ENCODE measurements at places on chromosomes 5 and 9.

- DNase-seq = no peak
These were observed 55.8 kb upstream of the CDH6 start for GRCh38 chr5:31137676-31138075.

DNA sequence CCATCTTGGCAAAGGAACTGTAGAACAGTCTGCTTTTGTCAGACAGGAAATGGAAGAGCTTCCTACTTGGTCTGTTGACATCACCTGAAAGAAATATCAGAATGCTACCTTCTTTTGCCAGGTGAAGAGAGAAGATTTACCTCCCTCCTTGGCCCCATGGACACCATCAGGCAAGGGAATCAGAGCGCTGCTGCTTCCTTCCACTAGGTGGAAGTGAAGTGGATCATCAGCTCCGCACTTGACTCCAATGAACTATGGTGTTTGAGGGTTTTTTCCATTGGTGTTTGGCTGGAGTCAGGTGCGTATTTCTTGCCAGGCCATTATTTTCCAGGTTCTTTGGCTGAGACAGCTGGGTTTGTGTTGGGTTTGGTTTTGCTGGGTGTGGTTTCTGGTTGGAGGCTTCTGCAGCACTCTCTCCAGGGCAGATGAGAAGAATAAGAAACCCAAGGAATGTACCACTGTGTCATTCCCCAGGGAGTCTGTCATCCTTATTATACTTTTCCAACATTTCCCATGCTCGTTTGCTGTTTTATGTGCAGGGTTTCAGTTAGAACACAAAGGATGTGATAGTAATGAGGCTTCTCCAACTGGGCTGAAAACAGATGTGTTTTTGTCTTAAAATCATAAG is 12.4 kb downstream of the SPATA31E1 start:
- DNase-seq = no peak

- DNase-seq = no peak
These were observed 28.1 kb downstream of the ARHGAP26 start for GRCh38 chr5:142798099-142798770.

DNA sequence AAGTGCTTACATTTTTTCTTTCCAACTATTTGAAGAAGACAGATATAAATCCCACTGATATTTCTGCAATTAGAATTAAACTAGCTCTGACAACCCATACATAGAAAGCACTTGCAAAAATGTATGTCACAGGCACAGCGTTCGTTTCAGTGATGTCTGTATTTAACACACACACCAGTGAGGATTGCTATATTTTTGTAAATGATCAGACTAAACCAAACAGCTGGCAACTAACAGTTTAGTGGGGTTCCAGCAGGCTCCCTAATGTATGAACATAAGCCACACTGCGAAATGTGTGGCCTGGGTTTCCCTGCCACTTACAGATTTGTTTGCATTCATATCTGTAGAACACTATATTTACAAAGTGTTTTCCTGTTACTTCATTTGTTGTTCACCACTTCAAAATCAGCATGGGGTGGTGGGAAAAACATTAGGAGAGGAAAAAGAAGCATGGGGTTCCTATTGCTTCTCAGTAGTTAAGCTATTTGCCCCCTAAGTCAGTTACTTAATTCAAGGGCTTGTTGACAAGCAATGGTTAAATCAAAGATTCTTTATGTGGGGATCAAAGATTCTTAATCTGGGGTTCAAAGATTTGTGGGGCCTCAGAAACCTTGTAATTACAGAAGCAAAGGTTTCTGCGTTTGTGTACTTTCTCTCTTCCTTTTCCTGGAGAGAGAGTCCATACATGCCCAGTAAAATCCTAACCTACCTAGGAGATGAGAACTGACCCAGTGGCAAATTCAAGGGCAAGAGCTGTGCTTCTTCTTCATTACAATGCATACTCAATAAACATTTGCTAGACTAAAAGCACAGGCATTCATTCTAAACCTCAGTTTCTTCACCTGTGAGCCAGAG is 27.1 kb downstream of the ZNF608 start:
- no peak for DNase-seq

- no peak for DNase-seq
These were observed 154.1 kb upstream of the TUT7 start for GRCh38 chr9:86508208-86508903.

DNA sequence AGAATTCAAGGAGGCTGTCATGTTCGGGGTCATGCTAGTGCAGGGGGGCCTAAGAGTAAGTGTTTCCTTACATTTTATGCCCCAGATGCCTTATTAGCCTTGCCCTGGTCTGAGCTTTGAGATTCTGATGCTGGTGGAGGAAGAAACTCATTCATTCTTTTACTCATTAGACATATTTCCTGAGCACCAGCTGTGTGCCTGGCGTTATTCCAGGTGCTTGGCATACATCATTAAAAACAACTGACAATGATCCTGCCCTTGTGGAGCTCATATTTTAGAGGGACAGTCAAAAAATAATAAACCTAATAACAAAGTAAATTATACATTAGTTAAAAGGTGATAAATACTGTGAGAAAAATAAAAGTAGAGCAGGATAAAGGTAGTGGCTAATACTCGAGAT is 138.9 kb upstream of the SGCD start:
- DNase-seq = no peak

DNA sequence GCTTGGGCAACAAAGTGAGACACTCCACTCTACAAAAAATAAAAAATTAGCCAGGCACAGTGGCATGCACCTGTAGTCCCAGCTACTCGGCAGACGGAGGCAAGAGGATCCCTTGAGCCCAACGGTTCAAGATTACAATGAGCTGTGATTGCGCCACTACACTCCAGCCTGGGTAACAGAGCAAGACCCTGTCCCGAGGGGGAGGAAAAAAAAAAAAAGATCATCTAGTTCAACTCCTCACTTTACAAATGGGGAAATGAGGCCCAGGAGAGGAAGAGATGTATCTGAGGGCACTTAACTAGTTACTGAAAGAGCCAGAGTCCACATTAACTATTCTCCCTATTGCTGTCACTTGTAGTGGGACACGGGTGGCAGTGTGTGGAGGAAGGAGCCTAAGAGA is 13.8 kb downstream of the PDCL start:
- no peak for DNase-seq

DNA sequence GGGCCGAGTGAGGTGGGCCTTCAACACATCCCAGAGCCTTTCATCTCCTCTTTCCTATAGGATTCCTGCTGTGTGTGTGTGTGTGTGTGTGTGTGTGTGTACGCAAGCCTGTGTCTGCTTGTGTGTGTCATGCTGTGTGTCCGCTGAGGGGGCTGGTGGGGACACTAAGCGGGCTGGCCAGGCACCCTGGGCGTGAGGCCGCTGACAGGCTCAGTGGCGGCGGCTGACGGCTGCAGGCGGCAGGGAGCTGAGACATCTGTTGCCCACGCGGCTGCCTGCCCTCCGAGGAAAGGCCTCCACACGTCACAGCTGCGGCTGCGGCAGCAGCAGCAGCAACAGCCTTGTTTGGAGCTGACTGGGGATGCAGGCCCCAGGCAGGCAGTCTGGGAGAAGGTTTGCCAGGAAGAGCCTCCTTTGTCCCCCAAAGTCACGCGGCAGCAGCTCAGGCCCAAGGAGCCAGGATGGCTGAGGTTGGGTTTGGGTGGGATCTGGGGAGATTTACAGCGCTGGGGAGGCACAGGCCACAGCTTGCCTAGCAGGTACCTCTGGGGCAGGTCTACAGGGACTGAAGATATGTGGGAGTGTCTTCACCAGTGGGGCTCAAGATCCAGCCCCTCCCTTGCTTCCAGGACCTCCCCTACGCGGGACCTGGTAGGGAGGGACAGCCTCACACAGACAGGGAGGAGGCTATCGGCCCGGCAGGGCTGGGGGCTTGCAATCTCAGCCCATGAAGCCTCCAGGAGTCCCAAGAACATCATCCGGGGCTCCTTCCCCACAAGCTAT is 1.8 kb downstream of the PDLIM4 start:
- peak; percentile 92 for DNase-seq

- no peak for DNase-seq
These were observed 811.0 kb upstream of the GRAMD2B start for GRCh38 chr5:125612181-125612721.

DNA sequence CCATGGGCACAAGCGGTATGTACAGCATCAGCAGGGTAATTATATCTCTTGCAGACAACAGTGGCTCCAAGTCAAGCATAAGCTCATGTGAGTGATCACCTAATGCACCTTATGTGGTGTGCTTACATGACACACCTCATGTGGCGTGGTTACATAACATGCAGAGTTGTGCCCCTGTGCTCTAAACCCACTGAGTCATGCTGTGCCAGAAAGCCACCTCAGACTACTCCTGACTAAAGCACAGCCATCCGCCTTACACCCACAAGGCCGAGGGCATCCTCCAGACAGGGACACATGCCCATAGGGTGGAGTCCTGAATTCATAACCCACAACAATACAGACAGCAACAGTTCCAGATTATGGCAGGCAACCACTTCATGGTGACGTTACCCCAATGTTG is 163.7 kb upstream of the SLC30A5 start:
- DNase-seq = no peak

GRCh38 chr5:138910546-138911185 is 35.5 kb upstream of the LRRTM2 start:
- DNase-seq = peak; percentile 40

DNA sequence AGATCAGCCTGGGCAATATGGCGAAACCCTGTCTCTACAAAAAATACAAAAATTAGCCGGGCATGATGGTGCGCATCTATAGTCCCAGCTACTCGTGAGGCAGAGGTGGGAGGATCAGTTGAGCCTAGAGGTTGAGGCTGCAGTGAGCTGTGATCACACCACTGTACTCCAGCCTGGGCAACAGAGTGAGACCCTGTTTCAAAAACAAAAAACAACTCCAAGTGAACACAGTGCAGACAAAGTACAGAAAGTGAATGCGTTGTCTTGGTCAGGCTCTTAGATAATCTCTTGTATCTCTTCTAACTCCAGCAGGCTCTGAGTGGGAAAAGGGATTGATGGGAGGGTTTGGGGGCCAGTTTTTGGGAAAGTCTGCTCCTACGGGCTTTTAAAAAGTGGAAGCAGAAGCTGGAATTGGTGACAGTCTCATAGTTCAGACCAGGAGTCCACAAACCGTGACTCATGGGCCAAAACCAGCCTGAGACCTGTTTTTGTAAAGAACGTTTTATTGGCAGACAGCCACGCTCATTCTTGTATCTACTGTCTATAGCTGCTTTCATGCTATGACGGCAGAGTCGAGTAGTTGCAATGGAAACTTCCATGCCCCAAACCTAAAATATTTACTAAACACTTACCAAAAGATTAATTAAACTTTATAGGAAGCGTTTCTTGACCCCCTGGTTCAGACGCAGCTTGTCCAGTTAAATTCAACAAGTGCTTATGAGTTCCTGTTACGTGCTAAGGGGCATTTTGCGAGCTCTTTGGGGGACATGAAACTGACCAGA is 32.9 kb downstream of the NDST1 start:
- peak; percentile 96 for DNase-seq

- no peak for DNase-seq
These were observed 519 bp downstream of the EXOC3 start for GRCh38 chr5:443239-444151.

DNA sequence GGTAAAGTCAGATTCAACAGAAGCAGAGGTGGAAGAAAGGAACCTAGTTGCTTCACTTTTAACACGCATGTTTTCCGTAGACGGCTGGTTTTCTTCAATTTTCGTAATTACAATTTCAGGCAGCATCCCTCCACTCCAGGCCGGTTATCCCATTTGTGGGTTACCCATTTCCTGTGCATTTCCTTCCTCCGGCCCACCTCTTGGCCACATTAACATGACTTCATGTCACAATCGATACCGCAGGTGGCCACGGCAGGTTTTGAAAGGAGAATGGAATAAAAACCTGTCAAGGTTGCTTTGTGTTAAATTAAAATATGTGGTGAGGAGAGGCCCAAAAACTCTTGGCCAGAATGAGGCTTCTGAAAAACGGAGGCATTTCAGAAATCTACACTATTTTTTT is 130.2 kb downstream of the PCSK5 start:
- no peak for DNase-seq

GRCh38 chr9:93585259-93585658 is 8.9 kb downstream of the PHF2 start:
- no peak for DNase-seq

GRCh38 chr5:140355546-140355945 is 4.4 kb upstream of the SLC4A9 start:
- no peak for DNase-seq

- no peak for DNase-seq
These were observed 7.2 kb downstream of the CYFIP2 start for GRCh38 chr5:157273131-157273556.

- peak; percentile 65 for DNase-seq
These were observed 63.1 kb downstream of the CXXC5 start for GRCh38 chr5:139711067-139711905.

DNA sequence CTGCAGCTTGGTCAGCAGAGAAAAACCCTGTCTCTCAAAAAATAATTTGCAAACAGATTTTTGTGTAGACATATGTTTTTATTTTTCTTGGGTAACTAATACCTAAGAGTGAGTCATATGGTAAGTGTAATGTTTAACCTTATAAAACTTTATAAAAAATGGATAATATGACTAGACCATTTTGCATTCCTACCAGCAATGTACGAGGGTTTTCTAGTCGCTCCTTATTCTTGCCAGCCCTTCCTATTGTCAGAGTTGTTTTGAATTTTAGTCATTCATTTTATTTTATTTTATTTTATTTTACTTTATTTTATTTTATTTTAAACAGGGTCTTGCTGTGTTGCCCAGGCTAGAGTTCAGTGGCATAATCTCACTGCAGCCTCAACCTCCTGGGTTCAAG is 37.8 kb downstream of the RABGAP1 start:
- no peak for DNase-seq

DNA sequence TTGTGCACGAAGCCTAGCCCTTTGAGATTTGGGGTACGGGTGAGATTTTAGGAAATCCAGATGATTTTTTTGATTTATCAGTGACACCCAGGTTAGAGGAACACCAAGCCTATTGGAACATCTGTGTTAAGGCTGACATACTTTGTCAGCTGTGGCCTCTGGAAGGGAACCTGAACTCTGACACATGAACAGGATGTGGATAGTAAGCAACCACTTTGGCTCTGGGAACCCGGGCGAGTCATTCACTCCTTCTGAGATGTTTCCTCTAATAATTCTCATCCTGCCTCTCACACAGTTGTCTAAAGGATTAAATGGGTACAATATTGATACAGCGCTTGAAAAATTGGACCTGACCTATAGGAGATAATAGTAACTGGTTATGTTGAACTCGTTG is 67.8 kb downstream of the FGF1 start:
- DNase-seq = peak; percentile 88

DNA sequence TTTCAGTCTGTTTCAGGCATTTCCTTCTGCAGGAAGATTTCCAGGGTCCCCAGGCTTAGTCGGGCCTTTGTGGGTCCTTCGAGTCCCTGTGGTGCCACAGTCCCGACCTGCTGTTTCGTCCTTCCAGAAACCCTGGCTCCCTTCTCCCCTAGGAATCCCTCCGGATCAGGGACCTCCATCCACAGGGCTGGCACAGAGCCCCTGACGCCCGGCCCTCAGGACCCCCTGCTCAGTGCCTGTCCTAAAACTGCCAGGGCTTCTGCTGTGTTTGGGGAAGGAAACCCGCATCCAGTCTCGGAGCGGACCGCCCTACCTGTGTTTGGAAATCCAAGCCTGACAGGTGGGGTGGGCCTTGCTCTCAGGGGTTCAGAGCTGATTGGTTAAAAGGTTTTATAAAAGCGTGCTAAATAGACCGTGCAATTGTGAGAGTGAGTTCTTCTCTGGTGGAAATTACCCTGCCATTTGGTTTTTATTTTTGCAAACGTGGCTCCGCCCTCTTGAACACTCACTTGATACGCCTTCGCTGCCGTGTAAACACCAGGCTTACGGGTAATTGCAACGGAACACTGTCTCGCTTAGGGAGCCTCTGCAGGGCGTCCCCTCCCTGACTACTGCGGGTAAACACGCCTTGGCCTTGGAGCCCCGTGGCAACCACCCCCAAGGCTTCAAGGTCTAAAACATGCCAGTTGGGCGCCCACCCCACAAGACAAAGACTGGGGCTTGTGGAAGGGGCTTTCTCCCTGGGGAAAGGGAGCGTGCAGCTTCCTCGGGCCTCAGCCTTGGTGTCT is 121.2 kb downstream of the PHF2 start:
- DNase-seq = no peak
